NCI-H2081 treated with DMSO at 0.1 percent for 48 hours (cell line): ENCODE measurements at places on chromosomes 11 and 22.

DNA sequence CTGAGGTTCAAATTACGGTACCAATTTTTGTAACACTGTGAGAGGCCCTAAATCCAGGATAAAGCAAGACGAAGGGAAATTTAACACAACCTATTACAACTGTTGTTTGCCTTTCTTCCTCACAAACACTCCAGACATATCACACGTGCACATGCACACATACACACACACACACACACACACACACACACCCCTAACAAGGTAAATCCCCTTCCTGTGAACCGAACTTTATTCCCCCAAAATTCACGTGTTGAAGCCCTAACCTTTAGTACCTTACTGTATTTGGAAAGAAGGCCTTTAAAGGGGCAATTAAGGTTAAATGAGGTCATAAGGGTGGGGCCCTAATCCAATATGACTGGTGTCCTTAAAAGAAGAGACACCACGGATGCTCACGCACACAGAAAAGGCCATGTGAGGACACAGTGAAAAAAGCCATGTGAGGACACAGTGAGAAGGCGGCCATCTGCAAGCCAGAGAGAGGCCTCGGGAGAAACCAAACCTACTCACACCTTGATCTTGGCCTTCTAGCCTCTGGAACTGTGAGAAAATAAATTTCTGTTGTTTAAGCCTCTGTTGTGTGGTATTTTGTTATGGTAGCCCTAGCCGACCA is 1.8 kb downstream of the SERGEF start:
- DNase-seq, result no peak

DNA sequence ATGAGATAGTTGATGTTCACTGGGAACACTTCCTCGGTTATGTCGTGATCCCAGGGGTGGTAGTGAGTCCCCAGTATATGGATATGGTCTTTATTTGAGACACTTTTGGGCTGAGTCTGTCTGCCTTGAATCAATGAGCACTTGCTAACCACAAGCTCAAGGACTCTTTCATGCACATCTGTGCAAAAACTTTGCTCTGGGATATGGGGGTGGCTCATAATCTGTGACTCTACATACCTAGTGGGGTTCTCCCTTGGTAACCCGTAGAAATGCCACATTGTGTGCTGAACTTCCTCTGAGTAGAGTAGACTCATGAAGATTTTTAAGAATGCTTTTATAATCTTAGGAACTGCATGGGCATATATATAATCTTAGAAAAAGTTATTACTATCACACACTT is 69.3 kb downstream of the SWAP70 start:
- no peak for DNase-seq

- no peak for DNase-seq
Measured at GRCh38 chr22:21940521-21940920, 12.1 kb downstream of the PPM1F start.

DNA sequence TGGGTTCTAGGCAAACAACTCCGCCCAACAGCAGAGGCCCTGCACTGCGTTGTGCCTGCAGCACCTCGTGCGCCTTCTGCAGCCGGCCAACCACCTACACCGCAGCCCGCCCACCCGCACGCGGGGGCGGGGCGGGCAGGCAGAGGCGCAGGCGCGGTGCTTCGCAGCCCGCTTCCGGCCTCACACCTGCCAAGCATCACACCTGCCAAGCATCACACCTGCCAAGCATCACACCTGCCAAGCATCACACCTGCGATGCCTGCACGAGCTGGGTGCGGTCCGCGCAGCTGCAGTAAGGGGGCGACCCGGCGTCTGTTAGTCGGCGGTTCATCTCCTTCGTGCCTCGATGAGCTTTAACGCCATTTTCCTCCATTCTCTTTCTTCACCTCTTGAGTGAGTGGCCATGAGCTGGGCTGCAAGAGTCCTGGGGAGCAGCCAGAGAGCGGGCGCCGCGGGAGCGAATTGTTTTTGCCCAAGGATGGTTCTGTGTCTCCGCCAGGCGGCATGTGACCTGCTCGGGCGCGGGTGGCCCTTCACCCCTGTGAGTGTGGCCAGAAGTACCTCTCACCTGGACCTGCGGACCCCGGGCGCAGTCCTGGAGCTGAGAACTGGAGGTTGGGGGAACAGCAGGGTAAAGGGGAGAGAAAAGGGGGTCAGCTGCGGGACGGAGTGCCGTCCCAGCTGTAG is at the start of gene LDHAL6A:
LDHAL6A (plus strand) TSS at position 171 of the 687 bp plus-strand sequence. CDS start 825 bp downstream, outside the sequence.
- DNase-seq, result no peak

GRCh38 chr22:49396817-49397216 is 430.9 kb downstream of the BRD1 start:
- no peak for DNase-seq

GRCh38 chr11:17066691-17067090 is 10.8 kb downstream of the RPS13 start:
- no peak for DNase-seq

DNA sequence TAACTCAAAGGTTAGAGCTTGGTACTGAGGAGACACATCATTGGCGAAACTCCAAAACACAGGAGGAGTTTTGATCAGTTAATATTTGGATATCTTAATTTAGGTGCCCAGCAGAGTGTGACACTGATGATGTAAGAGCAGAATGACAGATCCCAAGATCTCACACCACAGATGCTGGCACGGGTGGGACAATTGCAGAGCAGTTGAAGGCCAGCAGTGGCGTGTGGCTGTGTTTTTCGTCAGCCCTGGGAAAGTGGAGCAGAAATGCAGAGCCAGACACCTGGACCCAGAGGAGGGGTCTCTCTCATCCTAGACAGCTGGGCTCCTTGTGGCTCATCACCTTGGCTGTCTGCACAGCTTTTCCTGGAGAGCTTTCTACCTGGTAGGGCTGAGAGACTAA is 59.7 kb upstream of the CTTN start:
- no peak for DNase-seq

- no peak for DNase-seq
Measured at GRCh38 chr11:89443361-89444322, 47.5 kb downstream of the NOX4 start.

DNA sequence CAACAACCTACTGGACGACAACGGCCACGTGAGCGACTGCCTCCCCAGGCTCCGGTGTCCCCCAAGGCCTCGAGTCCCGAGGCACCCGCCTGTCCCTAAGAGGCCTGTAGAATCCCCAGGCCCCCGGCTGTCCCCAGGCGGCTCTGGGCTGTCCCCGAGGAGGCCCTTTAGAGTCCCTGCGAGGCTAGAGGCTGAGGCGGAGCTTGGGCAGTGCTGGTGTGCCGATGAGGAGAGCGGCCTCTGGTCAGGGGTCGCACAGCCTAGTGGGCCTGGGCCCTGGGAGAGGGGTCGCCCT is 3.7 kb downstream of the TBX1 start:
- DNase-seq, result no peak

DNA sequence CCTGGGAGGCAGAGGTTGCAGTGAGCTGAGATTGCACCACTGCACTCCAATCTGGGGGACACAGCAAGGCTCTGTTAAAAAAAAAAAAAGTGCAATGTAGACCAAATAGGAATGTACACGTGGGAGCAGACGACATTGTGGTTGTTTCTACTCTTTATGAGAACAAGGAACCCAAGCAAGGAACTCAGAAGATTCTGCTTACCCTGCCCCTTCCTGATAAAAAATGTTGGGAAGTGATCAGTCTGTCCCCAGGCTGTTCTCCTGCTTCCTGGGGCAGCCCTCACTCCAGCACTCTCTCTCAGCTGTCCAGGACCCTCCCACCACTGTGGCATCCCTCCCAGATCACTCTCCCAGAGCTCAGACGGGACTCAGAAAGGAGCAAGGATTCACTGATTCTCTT is 31.8 kb downstream of the SLCO2B1 start:
- DNase-seq, result no peak

- no peak for DNase-seq
Measured at GRCh38 chr11:32115446-32115845, 24.6 kb downstream of the RCN1 start.

- DNase-seq, result no peak
Measured at GRCh38 chr11:662689-663274, 25.7 kb downstream of the DRD4 start.
